B cell (primary cell): ENCODE measurements at places on chromosomes 12 and 14.

DNA sequence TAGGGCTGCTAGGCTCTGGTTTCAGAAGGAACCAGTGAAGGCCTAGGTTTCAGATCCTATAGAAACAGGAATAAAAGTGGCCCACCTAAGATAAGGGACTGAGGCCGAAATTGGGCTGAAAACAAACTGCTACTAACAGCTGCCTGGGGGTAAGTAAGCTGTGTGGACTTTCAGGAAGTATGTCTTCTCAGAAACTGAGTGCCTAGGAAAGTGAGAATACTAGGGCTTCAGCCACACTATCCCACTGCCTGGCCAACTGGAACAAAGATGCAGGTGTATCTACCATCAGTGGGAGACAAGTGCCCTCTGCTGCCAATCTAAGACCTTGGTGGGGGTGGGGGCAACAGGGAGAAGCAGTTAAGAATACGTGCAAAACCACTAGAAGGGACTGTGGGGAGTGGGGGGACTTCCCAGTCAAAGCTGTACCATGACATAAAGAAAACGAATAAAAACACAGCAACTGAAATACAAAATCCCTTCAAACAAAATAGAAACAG is 82.5 kb downstream of the MED13L start:
- peak; percentile 84 for DNase-seq
- H3K4me3 ChIP-seq: peak overlapping the region; percentile 12
- H3K36me3 ChIP-seq: no peaks in the 10 kb centered on the region
- peak overlapping the region; percentile 80 for H3K27ac ChIP-seq
- peaks cover 45% of the 10 kb centered on the region for H3K4me1 ChIP-seq
- no peaks in the 10 kb centered on the region for H3K27me3 ChIP-seq

DNA sequence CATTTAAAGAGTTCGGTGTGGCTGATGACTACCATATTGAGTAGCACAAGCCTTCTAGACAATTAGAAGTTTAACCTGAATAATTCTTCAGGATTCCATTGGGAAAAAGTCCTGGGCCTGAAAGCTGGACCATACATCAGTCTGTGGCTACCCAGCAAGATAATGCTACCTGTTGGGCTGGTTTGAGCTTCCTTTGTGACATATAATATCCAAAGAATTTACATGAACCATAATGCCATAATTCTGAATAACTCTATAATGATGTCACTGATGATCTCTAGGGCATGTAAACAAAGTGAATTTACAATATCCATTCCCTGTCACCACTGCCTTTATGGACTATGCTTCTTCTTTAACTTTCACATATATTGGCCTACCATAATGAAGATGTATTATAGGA is 3.8 kb upstream of the YBX3 start:
- no peaks in the 10 kb centered on the region for H3K36me3 ChIP-seq
- H3K4me3 ChIP-seq: no peak overlapping the region
- DNase-seq: no peak

DNA sequence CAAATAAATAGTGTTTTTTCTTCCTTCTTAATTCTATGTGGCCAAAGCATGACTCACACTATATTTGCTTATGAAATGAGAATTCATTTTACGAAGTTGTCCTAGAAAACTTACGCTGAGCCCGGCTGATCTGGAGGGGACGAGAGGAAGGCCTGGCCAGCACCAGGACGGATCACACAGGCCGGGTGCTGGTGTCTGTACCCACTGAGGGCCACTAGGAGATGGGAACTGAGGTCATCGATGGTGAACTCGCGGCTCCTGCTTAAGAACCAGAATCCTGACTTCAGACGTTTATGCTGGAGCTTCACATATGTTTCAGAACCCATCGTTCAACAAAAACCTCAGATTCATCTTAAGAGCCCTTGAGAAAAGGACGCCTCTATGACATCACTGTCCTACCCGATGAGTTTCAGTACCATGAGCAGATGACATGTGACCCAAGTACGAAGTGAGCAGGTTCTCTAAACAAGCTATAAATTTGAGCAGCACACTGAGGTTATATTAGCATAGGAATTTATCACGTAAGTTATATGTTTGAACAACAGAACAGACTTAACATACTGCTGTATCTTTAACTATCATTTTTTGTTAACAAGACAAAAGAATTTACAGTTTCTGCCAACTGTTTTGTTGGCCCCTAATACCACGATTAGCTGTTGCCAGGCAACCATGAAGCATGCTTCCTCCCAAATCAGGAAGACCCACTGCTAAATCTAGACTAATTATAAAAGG is 111.9 kb downstream of the FOXN3 start:
- H3K27ac ChIP-seq: peak overlapping the region; percentile 99
- H3K4me1 ChIP-seq: peaks cover 70% of the 10 kb centered on the region
- H3K4me3 ChIP-seq: no peak overlapping the region
- H3K27me3 ChIP-seq: no peaks in the 10 kb centered on the region
- DNase-seq: peak; percentile 92

GRCh38 chr12:102960766-102961465 is 3.4 kb downstream of the ASCL1 start:
- H3K4me3 ChIP-seq: no peak overlapping the region

DNA sequence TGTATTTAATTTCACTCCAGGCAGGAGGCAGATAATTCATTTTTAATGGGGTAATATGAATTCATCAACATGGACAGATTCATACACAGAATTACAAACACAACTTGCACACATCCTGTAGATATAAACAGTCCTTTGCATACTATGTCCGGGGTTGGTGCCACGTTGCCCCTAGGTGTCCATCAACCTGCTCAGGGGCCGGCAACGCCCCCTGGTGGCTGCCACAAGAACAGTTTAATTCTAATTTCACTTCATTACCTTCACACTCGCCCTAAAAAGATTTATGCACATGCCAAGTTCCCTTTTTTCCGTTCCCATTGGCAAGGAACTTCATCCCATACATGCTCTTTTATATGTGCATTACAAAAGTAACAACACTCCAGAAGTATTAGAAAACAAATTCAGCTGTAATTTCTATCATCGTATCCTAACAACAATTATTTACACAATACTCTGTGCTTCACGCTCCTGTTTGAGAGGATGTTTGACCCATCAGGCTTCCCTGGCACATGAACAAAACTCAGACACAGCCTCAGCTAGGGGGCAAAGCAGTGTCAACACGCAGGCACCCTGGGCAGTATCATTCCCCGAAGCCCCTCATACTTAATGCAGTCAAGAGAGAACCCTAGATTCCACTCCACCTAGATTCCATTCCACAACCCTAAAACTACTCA is 15.5 kb downstream of the MANSC1 start:
- peak; percentile 70 for DNase-seq
- H3K36me3 ChIP-seq: no peaks in the 10 kb centered on the region
- peaks cover 10% of the 10 kb centered on the region for H3K4me1 ChIP-seq
- H3K4me3 ChIP-seq: no peak overlapping the region
- no peak overlapping the region for H3K27ac ChIP-seq

DNA sequence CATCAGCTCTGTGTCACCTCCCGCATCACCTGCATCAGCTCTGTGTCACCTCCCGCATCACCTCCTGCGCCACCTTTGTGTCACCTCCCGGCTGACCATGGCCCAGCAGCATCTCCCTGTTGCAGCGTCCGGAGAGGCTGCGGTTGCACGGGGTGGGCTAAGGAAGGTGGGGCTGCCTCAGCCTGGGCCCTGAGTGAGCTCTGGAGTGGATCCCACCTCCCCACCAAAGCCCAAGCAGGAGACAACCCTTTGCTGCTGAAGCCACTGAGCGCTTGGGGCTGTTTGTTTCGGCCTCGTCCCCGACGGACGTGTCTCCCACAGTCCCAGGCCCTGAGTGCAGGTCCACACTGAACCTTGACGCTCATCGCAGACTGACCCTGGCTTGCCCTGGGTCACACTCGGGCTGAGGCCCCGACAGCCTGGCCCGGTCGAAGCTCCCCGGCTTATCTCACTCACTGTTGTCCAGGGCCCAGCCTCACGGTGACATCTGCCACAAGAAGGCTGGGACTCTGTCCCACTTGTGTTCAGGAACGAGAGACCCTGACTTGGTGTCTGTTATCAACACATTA is 12.2 kb downstream of the TMEM121 start:
- H3K36me3 ChIP-seq: no peaks in the 10 kb centered on the region
- H3K4me3 ChIP-seq: no peak overlapping the region
- H3K27me3 ChIP-seq: no peaks in the 10 kb centered on the region
- peak; percentile 21 for DNase-seq
- peaks cover 8% of the 10 kb centered on the region for H3K4me1 ChIP-seq

DNA sequence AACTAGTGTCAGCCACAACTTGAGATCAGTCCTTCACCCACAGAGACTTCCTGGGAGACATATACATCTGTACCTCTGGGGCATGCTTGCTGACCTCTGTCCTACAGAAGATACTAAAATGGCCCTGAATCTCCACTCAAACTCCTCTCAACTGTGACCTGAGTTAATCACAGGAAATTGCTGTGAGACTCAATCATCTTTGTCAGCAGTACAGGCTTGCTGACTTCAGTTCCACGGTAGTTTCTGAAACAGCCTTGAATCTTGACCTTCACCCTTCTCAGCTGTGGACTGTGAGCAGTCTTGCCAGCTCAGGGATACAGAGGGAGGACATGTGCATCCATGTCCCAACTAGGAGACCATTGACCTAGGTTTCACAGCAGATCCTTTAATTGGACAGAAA is 1.4 kb upstream of the KLRC1 start:
- no peaks in the 10 kb centered on the region for H3K27me3 ChIP-seq
- no peak for DNase-seq
- no peaks in the 10 kb centered on the region for H3K4me1 ChIP-seq
- no peak overlapping the region for H3K4me3 ChIP-seq
- H3K27ac ChIP-seq: no peak overlapping the region

GRCh38 chr14:104559028-104559803 is 20.3 kb upstream of the C14orf180 start:
- H3K27ac ChIP-seq: no peak overlapping the region
- no peak overlapping the region for H3K4me3 ChIP-seq
- H3K27me3 ChIP-seq: no peaks in the 10 kb centered on the region

GRCh38 chr12:43856972-43857371 is 21.1 kb downstream of the TMEM117 start:
- no peak for DNase-seq
- no peaks in the 10 kb centered on the region for H3K4me1 ChIP-seq
- no peaks in the 10 kb centered on the region for H3K27me3 ChIP-seq
- no peak overlapping the region for H3K27ac ChIP-seq

- no peak for DNase-seq
- H3K36me3 ChIP-seq: no peaks in the 10 kb centered on the region
- H3K4me3 ChIP-seq: no peak overlapping the region
- H3K27ac ChIP-seq: no peak overlapping the region
- H3K4me1 ChIP-seq: no peaks in the 10 kb centered on the region
Measured at GRCh38 chr12:108097160-108097911, 31.8 kb upstream of the WSCD2 start.

DNA sequence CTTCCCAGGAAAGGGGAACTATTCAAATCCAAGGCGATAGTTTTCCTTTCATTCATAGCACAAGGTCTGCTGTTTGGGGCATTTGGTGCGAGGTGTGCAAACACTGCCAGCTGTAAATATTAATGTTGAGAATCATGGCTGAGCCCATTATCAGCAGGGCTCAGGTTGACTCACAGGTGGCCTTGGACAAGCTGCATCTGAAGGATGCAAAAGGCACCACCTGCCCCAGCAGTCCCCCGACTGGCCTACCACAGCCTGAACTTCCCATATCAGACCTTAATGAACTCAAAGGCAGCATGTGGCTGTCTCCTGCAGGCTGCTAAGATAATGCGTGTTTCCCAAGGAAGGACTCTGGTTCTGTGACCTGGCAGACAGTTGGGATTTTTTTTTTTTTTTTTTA is 93.3 kb upstream of the MAP1LC3B2 start:
- no peak overlapping the region for H3K4me3 ChIP-seq
- DNase-seq: no peak
- no peaks in the 10 kb centered on the region for H3K36me3 ChIP-seq
- no peaks in the 10 kb centered on the region for H3K27me3 ChIP-seq
- no peaks in the 10 kb centered on the region for H3K4me1 ChIP-seq

GRCh38 chr12:66329941-66330340 is 27.6 kb downstream of the HELB start:
- no peaks in the 10 kb centered on the region for H3K4me1 ChIP-seq
- H3K27me3 ChIP-seq: no peaks in the 10 kb centered on the region
- no peak overlapping the region for H3K4me3 ChIP-seq
- peaks cover 23% of the 10 kb centered on the region for H3K36me3 ChIP-seq

DNA sequence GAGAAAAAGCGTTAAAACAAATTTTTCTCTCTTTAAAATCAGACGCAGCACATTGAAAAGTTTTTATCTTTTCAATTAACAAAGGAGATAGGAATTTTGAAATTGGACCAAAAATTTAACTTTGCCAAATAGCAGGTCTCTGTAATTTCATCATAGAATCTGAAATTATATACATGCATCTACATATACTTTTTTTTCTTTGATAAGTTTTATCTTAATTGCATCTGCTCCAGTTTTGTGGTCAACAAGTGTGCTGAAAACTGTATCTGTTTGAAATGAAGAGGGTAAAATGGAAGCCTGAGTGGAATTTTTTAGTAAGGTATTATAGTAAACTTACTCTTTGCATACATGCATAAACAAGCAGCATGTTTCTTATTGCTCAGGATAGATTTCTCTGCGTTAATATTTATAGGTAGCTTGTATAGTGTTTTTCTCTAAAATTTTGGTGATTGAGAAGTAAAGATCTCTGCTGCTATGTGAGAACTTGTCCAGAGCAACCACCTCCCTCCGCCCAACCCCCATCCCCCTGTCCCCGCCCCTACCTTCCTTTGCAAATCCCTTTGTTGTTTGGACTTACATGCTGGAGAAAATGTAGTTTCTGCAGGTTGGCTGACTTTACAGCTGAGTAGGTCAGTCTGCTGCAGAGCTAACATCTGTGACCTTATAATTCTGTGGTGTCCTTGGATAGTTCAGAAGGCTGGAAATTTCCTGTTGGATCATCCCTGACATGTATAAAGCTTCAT is 64.6 kb downstream of the VRK1 start:
- no peak overlapping the region for H3K4me3 ChIP-seq
- H3K27ac ChIP-seq: no peak overlapping the region
- H3K4me1 ChIP-seq: no peaks in the 10 kb centered on the region
- no peaks in the 10 kb centered on the region for H3K27me3 ChIP-seq
- peaks cover 3% of the 10 kb centered on the region for H3K36me3 ChIP-seq

DNA sequence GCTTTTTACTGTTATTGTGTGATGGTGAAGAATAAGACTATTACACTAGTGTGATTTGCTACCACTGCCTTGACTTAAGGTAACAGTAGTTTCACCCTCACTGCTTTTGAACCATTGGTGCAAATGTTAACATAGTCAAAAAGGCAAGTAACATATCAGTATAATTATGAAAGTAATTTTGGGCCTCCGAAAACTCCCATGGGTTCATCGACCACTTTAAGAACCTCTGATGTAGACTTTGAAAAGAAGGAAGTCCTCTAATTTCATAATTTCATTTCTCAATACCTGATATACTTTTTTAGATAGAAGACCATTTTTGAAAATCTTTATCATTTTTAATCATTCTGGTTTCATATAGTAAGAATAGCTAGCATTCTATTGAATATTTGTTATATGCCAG is 57.7 kb downstream of the ETNK1 start:
- H3K27me3 ChIP-seq: no peaks in the 10 kb centered on the region
- H3K36me3 ChIP-seq: peaks cover 34% of the 10 kb centered on the region
- no peak for DNase-seq
- H3K4me3 ChIP-seq: no peak overlapping the region
- H3K4me1 ChIP-seq: peaks cover 9% of the 10 kb centered on the region
- H3K27ac ChIP-seq: peak overlapping the region; percentile 45
